ENCODE measurements at places on chromosomes 4 and X.

- no peak for DNase-seq
Observed at GRCh38 chr4:152735396-152735859, 44.1 kb downstream of the TIGD4 start.

GRCh38 chr4:186158021-186158813, 33.1 kb upstream of the CYP4V2 start:
- DNase-seq = no peak

DNA sequence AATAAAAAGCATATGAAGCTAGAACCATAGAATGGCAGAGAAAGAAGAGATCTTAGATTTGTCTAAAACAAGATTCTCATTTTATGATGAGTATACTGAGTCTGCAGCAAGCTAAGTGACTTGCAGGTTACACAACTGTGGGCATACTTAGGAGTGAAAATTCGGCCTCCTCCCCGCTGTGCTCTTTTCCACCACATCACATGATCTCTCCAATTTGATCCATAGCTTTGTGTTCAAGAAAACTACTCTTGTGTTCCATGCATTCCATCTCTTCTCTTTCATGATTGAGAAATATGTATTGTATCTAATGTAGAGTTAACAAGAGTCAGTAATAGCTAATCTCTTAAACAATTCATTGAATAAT, 234.3 kb downstream of the SCFD2 start:
- no peak for DNase-seq

GRCh38 chr4:102319594-102319993, 25.7 kb downstream of the SLC39A8 start:
- DNase-seq = no peak

DNA sequence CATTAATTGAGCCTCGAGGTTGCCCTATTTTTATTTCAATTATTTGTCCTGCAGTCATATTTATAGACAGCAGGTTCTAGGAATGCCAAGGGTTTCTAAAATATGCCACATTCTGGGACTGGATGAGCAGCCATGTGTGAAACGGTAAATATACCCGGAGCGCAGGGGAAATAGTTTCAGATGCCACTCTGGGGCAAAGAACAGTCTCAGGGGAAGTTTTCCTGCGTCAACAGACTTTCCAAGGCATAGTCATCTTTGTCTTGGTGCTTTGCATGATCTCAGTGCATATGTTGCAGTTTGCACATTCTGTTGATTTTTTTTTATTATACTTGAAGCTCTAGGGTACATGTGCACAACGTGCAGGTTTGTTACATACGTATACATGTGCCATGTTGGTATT, 71.0 kb downstream of the GPAT3 start:
- DNase-seq = no peak

DNA sequence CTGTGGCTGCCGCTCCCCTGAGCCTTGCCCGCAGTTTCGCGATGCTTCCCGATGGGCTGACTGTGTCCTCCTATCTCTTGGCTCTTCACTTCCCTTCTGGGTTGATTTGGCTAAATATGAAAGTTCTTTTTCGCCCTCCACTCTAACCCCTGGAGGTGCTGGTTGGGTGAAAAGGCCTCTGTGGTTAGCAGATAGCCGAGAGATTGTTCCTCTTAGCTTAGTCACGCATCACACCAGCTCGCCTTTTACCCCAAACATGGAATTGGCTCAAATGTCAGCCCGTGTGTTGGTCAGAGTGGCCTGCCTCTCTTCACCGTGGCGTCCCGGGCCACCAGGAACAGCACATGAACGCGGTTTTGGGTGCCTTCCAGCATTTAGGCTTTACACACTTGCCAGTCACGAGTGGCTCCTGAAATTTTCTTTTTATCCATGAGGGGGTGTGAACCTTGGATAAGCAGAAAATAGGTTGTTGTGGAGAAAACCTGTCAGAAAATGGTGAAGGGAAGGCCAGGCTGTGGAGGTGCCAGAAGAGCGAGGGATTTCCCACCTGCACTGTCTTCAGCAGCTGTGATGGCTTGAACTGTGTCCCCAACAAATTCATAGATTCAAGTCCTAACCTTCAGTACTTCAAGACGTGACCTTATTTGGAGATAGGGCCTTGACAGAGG, 8.9 kb downstream of the CLCN4 start:
- DNase-seq = no peak

DNA sequence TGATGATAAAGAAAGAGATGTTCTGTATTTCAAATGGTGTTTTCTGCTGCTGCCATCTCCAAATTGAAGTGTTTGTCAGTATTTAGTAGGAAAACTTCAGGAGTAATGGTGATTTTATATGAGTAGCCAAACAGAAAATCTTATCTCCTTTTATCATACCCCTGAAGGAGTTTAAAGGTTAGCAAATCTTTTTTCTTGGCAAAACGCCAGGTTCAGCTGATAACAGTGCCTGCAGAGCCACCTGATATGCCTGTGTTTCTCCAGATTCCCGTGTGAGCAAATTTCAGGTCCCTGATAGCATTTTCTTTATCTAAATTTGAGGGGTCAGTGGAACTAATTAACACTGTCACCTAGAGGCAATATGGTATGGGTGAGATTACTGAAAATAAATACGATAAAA, 65.8 kb upstream of the ETNPPL start:
- DNase-seq = no peak

DNA sequence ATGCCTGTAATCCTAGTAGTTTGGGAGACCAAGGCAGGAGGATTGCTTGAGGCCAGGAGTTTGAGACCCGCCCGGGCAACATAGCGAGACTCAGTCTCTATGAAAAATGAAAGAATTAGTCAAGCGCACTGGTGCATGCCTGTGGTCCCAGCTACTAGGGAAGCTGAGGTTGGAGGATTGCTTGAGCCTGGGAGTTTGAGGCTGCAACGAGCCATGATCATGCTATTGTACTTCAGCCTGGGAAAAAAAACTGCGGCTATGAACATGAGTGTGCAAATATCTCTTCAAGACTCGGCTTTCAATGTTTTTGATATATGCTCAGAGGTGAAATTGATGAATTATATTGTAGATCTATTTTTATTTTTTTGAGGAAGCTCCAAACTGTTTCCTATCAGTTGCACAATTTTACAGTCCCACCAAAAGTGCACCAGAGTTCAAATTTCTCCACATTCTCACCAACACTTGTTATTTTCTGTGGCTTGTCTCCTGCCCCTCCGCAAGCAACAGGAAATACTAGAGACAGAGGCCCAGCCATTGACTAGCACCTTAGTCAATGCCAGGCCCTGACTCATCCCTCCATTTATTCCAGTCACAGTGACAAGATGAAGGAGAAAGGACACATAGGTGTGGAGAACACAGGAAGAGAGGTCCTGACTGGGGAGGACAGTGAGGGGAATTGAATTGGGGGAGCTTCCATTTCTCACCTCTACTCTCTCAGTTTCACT, 33.1 kb upstream of the ZNF41 start:
- DNase-seq = no peak

GRCh38 chr4:79210636-79211049, 115.2 kb downstream of the NAA11 start:
- DNase-seq = no peak

- DNase-seq = no peak
Observed at GRCh38 chr4:76850010-76850441, 47.9 kb downstream of the SOWAHB start.

- DNase-seq = no peak
Observed at GRCh38 chrX:27619975-27620374, 29.8 kb downstream of the DCAF8L2 start.

GRCh38 chr4:129043523-129043922, 49.8 kb downstream of the SCLT1 start:
- DNase-seq = no peak

- no peak for DNase-seq
Observed at GRCh38 chrX:150062292-150063137, 124.2 kb upstream of the EOLA2 start.

- DNase-seq = no peak
Observed at GRCh38 chrX:15206306-15206705, 63.6 kb downstream of the ASB9 start.

DNA sequence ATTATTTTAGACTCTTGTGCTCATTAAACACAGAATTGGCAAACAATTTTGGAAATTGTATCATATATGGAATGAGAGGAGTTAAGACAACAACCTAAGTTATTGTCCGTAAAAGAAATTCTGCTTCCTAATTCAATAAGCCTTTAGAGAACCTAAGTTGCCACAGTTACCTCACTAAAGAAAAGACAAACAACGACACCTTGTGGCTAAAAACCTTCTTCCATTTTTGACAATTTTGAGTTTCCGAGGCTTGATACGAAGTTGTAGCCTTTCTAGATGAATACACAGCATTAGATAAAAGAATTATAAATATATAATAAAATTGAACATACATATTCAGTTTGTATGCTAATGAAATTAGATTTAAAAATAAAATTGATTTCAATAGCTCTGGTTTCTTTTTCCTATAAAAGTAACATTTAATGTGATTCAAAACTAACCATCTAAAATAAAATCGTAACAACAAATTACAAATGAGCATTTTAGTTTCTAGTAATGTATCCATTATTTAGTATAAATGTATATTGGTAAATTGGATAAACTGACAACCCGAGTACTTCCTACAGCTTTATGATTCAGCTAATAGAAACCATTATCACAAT, 275.1 kb downstream of the GPM6A start:
- DNase-seq = no peak

DNA sequence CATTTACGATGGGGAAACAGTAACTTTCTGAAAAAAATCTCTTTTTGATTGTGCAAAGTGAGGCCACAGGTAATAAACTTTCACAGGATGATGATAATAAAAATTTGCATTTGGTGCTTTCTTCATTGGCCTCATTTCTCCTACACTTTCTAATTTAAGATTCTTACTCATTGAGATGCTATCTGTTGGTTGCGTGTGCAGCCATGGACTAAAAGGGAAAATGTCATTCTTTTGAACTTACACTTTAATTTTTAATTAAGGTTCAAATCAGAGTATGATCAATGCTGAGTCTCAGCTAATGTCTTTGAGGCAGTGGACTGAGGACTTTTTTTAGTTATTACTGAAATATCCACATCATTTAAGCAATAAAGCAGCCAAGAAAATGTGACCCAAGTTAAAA, 87.6 kb downstream of the SEL1L3 start:
- DNase-seq = no peak

DNA sequence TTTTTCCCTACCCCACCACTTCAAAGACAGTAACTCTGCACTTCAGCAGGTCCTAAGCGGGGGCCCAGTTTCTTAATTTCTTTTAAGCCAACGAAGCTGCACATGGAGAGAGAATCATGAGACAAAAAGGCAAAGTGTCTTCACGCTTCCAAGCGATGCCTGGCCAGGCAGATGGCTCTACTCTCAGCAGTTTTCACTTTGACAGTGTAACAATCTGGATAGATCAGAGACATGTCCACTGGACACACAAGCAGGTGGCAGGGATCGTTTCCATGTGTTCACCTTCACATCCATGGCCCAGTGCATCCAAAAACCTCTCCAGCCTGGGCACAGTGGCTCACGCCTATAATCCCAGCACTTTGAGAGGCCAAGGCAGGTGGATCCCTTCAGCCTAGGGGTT, 27.8 kb downstream of the PPP2R2C start:
- DNase-seq = no peak

DNA sequence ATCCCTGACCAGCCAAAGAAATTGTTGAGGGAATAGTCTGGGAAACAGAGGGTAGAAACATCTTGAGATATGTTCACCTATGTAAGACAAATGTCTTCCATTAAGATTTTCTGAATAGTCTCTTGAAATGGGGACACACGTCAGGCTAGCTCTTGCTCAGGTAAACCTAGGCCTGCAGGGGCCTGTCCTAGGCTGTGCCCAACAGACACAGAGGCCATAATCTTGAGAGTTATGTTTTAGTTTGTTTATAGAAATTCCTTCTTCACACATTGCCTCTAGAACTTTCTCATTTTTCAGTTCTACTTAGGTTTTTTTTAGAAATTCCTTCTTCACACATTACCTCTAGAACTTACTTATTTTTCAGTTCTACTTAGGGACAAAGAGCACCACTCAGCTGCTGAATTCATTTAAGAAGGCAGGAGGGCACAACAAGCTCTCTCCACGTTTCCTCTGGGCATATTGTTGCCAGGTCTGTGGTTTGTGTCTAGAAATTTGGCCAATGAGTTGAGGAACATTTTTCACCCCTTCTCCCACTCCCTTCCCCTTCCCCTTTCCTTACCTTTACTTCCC, 94.9 kb downstream of the ARHGAP24 start:
- DNase-seq = no peak

DNA sequence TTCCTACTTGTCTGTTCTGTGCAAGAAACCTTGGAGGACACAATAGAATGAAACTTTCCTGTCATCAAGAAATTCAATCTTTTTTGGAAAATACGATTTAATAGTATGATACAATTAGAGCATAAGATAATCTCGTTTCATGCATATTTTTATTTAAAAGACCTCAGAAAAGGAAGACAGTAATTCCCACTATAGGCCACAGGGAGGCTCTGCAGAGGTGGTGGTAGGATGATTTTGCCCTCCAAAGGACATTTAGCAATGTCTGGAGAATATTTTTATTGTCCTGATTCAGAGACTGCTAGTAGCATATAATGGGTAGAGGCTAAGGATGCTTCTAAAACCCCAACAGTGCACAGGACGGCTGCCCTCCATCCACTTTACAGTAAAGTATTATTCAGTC, 68.7 kb downstream of the PAK3 start:
- DNase-seq = no peak

- no peak for DNase-seq
Observed at GRCh38 chr4:108210989-108211835, 42.5 kb upstream of the LEF1 start.

Data from ascending aorta (tissue), 2 donors.